ENCODE measurements at places on chromosomes 5 and 9. TPM values are rescaled to one million over a fixed set of nuclear protein-coding genes. Genes with fewer than 3 reads are reported as not detected.

Gene TIFAB
- total RNA-seq: not detected

Gene FCN1
- not detected for total RNA-seq

Gene SEPTIN8
- 21.3 TPM for total RNA-seq

Gene GPX8
- total RNA-seq: 38.5 TPM

Gene ZNF658
- 2.0 TPM for total RNA-seq

Gene CMYA5
- 0.22 TPM for total RNA-seq

Gene FOXD4L3
- total RNA-seq: not detected

Gene GKAP1
- 5.8 TPM for total RNA-seq

Gene SLC1A1
- 1.7 TPM for total RNA-seq

Gene SPATA31C1
- total RNA-seq: not detected

Gene CCDC192
- not detected for total RNA-seq

Gene AGXT2
- total RNA-seq: not detected

Gene PCDHA3
- total RNA-seq: 1.1 TPM

Gene FBP2
- not detected for total RNA-seq

Gene KCNMB1
- total RNA-seq: not detected

Gene PLEKHG4B
- 0.78 TPM for total RNA-seq

Gene F2RL2
- total RNA-seq: 5.1 TPM

Gene FBN2
- 16.2 TPM for total RNA-seq
